ENCODE measurements at places on chromosomes 3 and 15.
A peak's percentile ranks its signal among the peaks of the same experiment; 100 is the strongest.

DNA sequence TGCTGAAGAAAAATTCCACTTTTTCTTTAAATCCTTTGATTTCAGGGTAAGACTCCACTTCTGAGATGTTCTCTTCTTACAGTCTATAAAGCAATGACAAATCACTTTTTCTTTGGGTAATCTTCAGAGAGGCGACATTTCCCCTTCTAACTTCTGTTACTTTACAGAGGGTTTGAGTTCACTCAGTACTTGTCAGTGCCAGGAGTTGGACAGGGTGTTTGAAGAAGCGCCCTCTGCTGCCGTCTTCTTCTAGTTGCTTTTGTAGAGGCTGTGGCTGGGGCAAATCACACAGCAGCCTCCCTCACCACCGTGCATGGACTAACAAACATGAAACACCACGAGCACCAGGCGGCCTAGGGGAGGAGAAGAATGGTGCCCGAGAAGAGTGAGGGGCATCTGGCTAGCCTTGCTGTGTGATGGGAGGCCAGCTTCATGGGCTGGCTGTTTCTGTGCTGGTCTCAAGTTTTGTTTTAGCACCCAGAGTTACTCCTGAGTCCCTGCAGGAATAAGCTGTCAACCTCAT is at the start of gene CD80:
TSS of gene CD80 (minus strand) at position 174 of the 523 bp plus-strand sequence. CDS start 1,886 bp downstream, outside the sequence.
- DNase-seq, result no peak

DNA sequence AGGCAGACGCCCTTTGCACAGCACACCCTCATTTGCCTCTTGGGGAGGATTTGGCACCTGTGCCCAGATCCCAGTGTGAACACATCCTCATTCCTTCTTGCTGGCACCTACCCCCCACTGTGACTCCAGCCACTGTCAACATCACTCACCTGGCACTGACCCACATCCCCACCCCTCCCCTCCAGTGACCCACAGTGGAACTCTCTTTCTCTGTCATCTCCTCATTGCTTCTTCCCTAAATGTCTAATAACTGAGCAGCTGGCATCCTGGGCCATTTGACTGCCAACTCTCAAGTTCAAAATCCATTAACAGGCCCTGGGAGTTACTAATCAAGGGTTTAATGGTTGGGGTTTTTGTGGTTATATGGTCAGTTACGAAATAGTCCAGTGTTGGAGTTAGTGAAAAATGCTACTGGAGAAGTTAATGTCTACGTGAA is 14.4 kb downstream of the SNAPC5 start:
- no peak for DNase-seq

GRCh38 chr15:34436956-34437442 is 609 bp downstream of the GOLGA8A start:
- no peak for DNase-seq

GRCh38 chr15:85329561-85330422 is 50.6 kb upstream of the AKAP13 start:
- no peak for DNase-seq

GRCh38 chr3:167913219-167913835 is 177.8 kb downstream of the SERPINI1 start:
- no peak for DNase-seq

GRCh38 chr15:95739131-95739530 is 591.4 kb upstream of the NR2F2 start:
- no peak for DNase-seq

- DNase-seq, result no peak
These were observed 117.1 kb upstream of the SMAD3 start for GRCh38 chr15:66948294-66948693.

DNA sequence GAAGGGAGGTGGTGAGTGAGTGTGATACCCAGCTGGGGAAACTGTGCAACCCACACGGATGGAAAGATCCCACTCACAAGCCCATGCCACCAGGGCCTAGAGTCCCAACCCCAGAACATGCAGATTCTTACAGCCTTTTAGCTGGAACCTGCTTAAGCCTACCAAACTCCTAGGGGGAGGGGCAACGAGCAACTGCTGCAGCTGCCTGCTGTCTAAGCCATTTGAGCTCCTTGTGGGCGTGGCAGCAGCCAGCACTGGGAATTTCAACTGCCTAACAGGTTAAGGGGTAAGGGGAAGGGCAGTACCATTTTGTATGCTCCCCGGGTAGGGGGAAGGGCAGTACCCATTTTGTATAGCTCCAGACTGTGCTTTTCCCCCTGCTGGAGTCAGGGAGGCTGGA is 673.2 kb upstream of the BCHE start:
- DNase-seq, result no peak

GRCh38 chr15:83992324-83993031 is 243.1 kb upstream of the GOLGA6L4 start:
- DNase-seq, result no peak

DNA sequence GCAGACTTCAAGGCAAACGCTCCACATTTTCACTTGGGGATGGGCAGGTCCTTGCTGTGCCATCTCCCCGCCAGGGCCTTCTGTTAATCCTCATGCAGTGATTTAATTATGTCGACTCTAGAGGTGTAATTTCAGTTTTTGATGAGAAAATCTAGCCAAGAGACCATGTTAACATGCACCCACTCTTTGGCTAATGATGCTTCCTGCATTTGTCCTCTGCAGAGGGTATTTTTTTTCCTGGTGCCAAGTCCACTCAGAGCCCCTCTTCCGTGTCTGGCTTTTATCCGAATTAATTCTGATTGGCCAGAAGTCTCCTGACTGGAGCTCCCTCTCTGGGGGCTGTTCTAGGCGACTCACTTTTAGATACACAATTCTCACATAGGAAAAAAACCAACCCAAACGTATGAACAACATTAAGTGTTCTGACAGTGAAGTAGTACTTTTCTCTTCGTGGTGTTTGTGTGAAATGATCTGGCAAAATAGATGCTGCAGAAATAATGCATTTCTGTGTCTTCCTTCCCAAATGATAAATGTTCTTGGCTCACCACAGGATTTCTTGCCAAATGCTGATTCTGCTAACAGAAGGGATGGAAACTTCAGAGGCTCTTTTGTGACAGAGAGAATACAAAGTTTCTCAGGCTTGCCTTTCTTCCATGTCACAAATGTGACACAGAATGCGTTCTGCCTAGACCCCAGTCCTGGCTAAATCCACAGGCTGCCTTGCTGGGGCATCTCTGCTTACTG is 190.0 kb downstream of the CACNA2D3 start:
- DNase-seq, result no peak

- no peak for DNase-seq
These were observed 107.0 kb downstream of the SHOX2 start for GRCh38 chr3:157999246-157999645.

GRCh38 chr3:122030381-122031122 is 8.5 kb upstream of the ILDR1 start:
- no peak for DNase-seq

- no peak for DNase-seq
These were observed 815.5 kb upstream of the CFAP20DC start for GRCh38 chr3:59865351-59865750.

- no peak for DNase-seq
These were observed 766 bp downstream of the FAM98B start for GRCh38 chr15:38454696-38455090.

DNA sequence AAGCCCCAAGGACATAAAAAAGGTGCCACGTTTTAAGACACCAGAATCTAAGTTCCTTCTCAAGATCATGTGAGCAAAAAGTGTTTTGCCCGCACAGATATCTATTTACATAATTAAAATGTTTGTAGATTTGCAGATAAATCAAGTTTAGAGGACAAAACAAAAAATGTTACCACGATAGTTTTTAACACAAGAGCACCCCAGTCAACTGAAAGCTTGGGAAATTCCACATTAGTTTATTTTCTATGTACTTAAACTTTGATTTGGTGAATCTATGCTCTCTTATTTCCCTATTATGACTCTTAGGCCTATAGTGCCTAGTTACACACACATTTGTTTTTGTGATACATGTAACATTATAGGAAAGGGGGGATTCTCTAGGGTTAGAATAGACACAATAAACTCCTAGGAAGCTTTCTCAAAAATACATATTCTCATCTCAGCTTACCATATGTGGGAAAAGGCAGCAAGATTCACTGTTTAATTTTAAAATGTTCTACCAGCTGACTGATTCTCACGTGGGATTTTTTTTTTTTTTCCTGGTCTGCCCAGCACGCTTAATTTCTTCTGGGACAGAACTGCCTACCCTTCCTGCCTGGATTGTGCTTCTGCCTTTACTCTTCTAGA is 8.4 kb upstream of the LEKR1 start:
- DNase-seq, result no peak

- DNase-seq, result no peak
These were observed 287.3 kb downstream of the XXYLT1 start for GRCh38 chr3:194983620-194984019.

DNA sequence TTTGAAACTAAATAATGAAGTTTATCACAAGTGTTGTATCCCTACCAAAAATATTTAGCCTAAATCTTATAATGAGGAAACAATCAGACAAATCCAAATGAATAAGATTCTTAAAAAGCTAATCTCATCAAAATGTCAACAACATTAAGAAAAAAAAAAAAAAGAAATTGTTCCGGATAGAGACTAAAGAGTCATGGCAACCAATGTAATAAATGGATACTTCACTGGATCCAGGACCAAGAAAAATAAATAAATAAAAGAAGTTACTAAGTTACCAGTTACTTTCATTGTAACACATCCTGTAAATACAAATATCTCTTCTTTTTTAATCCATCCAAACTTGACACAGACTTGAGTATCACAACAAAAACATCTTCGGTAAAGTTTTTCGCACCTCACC is 607 bp downstream of the MRPL47 start:
- DNase-seq, result no peak

- no peak for DNase-seq
These were observed 723.9 kb upstream of the ZNF385D start for GRCh38 chr3:22474706-22475445.

DNA sequence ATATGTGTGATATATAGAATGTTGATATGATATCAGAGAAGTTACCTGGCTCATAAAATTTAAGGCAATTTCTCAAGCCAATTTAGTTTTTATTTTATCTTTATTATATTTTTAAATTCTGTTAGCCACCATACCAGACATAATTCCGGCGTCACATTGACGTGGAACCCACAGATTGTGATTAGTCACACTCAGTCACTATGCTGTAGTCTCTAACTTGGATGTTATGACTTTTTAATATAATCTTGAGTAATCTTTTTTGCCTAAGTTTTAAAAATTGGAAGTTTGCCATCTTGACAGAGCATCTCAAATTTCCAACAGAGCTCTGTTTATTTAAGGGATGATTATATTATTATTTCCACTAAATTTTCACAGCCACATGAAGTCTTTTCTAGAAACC is 9.7 kb upstream of the DCLK3 start:
- no peak for DNase-seq

- no peak for DNase-seq
These were observed 165.2 kb upstream of the TPM1 start for GRCh38 chr15:62877276-62877857.

DNA sequence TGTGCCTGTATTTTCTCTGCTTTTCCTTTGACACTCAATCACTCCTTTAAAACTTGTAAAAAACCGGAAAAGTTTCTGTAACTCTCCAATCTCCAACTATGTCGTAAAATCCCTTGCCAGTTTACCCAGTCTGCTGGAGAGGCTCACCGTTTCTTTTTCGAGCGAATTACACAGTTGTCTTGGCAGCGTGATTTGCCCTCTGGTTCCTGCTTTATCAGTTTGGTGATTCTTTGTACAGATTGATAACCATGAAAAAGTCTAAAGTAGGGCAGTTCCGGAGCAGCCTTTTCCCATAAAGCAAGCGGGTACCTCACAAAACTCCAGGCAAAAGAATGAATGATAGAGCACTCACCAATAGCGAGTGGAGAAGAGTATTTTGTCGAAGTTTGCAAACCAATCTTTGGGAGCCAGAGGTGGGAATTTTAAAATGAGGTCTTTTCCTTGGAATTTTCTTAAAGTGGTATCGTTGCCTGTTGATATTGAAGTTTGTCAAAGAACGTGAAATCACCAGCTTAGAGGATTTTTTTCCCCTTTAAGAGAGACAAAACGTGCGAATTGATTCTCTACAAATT is at the start of gene TTC23:
TSS of gene TTC23 (minus strand) at position 312 of the 572 bp plus-strand sequence. CDS start 20,869 bp downstream, outside the sequence.
- DNase-seq, result no peak

DNA sequence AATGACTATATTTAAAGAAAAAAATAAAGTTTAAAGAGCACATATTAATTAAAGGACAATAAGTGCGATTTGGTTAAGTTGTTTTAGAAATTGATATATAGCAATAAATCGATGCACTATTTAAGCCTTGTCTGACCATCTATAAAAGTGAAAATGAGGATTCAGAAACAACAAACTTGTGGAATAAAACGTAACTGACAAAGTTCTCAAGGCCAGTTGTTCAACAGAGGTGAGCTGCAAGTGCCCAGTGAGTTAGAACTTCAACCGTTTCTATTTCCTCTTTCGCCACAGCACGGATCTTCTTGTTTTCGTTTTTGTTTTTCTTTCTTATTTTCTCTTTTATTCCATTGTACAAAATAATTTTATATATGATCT is 724.9 kb upstream of the ARRDC4 start:
- DNase-seq, result no peak

- DNase-seq, result no peak
These were observed 6.8 kb downstream of the AVEN start for GRCh38 chr15:34031987-34032760.

- DNase-seq, result no peak
These were observed 55.7 kb downstream of the SYNPR start for GRCh38 chr3:63333815-63334214.

GRCh38 chr15:61195116-61196002 is 33.7 kb downstream of the RORA start:
- DNase-seq, result no peak

GRCh38 chr3:126266291-126266840 is 86.0 kb upstream of the ALDH1L1 start:
- peak; percentile 68 for DNase-seq

DNA sequence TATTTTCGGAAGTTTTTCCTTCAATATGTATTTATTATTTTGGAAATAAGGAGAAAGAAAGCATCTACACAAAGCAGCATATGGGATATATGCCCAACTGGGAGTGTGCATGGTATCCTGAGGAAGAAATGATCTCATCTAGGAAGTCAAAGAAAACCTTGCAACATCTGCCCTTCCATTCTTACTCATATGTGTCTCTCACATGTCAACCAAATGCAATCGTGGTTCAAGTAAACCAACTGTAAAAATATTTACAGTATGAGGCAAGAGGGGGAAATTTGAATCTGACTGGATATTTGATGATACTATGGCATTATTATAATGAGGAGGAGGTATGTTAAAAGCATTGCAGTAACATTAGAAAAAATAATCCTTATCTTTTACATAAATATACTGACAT is 3.2 kb upstream of the SCG3 start:
- DNase-seq, result no peak

DNA sequence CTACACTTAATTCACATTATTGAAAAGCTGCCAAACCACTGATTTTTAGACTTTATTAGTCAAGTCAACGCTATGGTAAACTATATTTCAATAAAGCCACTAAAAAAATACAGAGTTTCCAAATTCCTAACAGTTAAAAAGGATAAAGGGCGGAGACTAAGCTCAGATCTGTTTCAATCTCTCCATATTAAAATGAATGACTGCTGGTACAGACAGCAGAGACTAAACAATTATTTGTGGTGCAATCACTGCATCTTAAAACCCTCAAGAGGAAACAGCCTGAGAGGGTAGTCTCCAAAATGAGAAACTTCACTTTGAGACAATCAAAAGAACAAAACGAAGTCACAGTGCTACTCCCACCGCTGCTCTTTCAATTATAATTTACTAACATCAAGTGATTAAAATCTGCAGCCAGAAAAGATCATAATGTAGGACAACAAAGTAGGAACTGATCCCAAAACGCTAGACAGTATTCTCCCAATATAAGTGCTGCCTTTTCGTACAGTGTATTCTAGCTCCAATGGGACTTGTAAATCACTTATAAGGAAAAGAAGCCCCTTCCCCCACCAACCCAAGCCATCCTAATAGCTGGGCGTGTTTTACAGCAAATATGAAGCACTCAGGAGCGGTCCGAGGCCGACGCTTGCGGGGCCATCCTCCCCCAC is 1.2 kb downstream of the UBP1 start:
- no peak for DNase-seq
